ENCODE measurements at places on chromosomes 1 and 21.

- no peak for DNase-seq
Observed at GRCh38 chr1:3999941-4000735, 100.1 kb upstream of the C1orf174 start.

DNA sequence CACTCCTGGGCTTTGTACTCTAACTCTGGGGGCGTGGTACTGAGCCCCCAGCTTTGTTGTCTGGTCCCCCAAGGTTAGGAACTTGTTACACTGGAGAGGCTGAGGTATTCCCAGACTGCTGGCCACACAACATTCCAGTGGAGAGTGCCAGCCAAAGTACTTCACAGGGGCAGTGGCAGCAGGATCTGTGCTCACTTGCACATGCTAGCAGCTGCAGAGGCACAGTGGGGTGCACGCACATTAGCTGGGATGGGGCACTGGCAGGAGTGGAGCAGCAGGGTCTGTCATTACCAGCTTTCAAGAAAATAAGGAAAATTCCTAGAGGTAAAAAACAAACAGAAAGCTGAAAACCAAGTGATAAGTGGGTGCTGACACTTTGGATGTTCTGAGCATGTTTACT lies 31.0 kb downstream of the ZNF691 start:
- no peak for DNase-seq

GRCh38 chr1:246447501-246447900 lies 59.6 kb downstream of the SMYD3 start:
- no peak for DNase-seq

DNA sequence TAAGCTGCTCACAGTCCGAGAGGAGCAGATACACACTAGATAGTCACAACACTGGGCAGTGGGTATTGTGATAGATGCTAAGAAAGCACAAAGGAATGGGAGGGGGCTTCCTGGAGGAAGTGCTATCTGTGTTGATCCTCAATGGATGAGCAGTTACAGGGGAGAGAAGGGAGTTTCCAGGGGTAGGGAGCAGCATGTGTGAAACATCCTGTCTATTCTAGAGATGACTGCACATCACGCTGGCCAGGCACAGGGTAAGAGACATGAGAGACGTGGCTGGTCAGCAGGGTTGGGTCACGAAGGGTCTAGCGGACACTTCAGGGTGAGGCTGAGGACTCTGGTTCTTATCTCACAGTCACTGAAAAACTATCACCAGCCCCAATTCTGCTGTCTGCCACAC lies 235.2 kb downstream of the TRABD2B start:
- DNase-seq: no peak

DNA sequence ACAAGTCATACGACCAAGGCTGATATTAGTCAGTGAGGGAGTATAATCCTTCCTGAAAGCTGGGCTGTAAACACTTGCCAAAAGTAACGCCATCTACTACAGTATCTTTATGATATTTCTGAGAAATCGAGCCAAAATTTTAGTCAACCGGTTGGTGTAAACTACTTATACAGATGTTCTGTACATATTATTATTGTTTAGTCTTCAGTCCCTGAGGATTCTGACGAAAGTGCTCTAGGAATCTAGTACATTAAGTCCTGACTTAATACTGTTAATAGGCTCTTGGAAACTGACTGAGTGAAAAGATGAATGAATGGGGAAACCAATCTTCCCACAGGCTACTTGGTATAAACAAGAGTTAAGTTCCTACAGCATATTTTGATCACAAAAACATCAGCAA lies 274.3 kb downstream of the USP25 start:
- DNase-seq: no peak

DNA sequence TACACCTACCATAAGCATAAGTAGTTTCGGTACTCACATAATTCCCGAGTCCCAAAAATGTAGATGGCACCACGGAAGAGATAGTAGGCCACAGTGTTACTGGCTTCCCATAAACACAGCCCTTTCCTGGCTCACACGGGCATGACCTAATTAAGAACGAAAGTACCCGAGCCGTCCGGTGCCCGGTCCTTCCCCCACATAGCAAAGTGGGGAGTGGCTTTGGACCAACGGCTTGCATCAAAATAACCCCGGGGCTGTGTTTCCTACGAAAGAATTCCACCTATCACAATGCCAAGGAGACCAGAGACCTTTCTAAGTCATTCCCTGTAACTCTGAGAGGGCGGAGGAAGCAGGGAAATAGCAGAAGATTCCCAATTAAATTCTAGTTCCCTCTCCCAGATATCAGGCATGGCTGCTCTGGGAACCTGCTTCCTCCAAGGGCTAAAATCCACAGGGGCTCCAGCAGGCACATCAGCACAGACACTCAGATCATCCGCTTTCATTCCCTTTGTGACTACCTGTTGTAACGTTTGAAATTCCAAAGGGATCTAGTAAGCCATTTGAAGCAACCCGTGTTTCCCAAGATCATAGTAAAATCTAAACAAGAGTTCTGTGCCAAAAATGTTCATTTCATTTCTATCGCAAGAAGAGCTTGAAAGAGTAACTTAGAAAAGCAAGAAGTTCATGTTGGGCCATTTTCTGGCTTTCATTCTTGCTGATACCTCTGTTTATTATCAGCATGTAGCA lies at the start of gene TMPRSS3:
Gene TMPRSS3 (minus strand): TSS at position 148 of the 747 bp plus-strand sequence. CDS start 635 bp downstream, outside the sequence.
- no peak for DNase-seq

DNA sequence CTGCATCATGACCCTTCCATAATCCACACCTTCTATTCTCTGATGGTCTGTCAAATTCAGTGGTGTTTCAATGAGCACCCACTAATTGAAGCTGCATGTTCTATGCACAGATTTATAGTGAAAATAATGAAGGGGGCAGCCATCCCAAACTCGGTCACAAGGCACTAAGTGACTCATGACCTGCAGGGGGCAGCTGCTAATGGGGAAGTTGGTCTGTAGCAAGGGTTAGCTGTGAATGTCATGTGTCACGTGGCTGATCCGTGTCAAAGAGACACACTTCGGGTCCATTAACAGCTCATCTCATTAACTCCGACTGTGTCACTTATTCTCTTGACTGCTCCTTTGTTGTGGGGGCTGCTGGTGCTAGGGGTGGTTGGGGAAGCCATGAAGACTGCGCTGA lies 306.6 kb downstream of the PCP4 start:
- DNase-seq: no peak

- DNase-seq: no peak
Observed at GRCh38 chr1:159804924-159805323, 2.8 kb downstream of the FCRL6 start.

DNA sequence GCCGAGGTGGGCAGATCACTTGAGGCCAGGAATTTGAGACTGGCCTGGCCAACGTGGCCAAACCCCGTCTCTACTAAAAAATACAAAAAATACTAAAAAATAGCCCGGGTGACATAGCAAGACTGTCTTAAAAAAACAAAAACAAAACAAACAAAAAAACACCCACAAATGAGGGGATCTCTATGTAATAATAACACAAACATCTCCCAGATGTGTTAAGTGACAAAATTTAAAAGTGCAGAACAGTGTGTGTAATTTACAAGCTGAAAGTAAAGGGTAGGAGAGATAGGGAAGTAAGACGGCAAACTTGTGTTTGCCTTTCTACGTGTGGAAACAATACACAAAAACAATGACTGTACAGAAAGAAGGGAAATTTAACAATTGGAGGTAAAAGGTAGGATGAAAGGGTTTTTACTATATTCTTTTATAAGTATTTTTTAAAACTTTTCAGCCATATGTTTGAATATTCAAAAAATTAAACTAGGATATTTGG lies 36.3 kb downstream of the ARID4B start:
- DNase-seq: no peak

- DNase-seq: no peak
Observed at GRCh38 chr1:180425952-180426351, 76.4 kb downstream of the ACBD6 start.

GRCh38 chr1:165726169-165726568 lies 27.8 kb upstream of the ALDH9A1 start:
- no peak for DNase-seq

- no peak for DNase-seq
Observed at GRCh38 chr1:32195531-32195930, 4.9 kb upstream of the CCDC28B start.

GRCh38 chr1:78176448-78176847 lies 130.7 kb downstream of the GIPC2 start:
- DNase-seq: no peak

DNA sequence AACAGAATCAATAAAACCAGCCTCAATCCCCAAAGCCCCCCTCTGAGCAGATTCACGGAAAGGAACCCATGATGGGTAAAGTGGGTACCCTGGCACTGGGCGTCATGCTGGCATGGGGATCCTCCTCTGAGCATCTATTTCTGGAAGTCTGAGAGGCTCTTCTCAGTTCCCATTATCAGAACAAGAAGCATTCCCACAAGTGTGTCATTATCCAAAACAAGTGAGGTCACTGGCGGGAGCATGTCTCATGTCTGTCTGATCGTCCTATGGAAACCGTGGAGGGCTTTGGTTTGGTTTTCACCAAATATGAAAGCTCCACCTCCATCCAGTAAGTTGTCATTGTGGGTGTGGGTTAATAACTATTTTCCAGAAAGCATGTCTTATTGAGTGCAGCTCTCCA lies 70.7 kb downstream of the PGM1 start:
- DNase-seq: no peak
